Caki2 (cell line): ENCODE measurements at places on chromosomes 12 and 14. TPM values are rescaled to one million over a fixed set of nuclear protein-coding genes. Genes with fewer than 3 reads are reported as not detected.

GRCh38 chr14:37830271-37830670 is 234.8 kb downstream of the TTC6 start:
- no peak for DNase-seq

DNA sequence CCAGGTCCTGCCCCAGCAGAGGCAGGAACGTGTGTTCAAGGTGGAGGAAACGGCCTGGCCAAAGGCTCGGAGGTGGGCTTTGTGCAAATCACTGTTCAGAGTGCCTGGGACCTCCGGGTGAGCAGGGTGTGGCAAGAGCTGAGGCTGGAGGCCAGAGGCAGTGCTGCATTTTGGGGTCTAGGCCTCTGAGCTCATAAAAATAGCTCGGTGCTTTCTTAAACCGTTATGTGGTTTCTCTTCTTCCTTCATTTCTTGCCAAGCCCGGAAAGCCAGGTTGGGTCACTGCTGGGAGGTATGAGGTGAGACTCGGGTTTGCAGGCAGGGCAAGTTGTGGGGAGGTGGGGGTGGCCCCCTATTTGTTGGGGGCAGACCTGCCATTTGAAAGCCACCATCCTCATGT is 178.8 kb upstream of the MYL2 start:
- DNase-seq = no peak

GRCh38 chr14:52154992-52155650 is 86.3 kb upstream of the NID2 start:
- DNase-seq = no peak

DNA sequence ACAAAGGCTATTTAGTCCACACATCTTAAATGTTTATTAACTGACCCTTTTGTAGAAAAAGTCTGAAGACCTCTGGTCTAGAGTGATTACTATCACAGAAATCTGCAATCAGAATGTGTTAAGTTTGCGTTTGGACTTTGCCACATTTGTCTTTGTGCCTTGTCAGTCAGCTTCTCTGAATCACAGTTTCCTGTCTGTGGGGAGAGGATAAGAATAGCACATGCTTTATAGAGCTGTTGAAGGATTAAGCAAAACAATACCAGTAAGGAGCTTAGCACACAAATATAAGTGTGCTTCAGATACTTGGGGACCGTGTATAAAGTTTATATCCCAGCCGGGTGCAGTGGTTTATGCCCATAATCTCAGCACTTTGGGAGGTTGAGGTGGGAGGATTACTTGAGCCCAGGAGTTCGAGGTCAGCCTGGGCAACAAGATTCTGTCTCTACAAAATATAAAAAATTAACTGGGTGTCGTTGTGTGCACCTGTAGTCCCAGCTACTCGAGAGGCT is 63.0 kb upstream of the BTG1 start:
- DNase-seq = peak; percentile 58

GRCh38 chr14:50015716-50016115 is 100.7 kb downstream of the VCPKMT start:
- DNase-seq = no peak

- DNase-seq = no peak
These were observed 10.0 kb upstream of the GPR68 start for GRCh38 chr14:91254461-91254860.

Gene MYG1
- 88.8 and 89.8 TPM in 2 replicates for total RNA-seq

- DNase-seq = no peak
These were observed 9.7 kb upstream of the HCAR1 start for GRCh38 chr12:122740351-122740750.

- DNase-seq = no peak
These were observed 79.2 kb downstream of the RASSF8 start for GRCh38 chr12:26037615-26038220.

Gene CLMN
- 4.3 and 6.0 TPM in 2 replicates for total RNA-seq

DNA sequence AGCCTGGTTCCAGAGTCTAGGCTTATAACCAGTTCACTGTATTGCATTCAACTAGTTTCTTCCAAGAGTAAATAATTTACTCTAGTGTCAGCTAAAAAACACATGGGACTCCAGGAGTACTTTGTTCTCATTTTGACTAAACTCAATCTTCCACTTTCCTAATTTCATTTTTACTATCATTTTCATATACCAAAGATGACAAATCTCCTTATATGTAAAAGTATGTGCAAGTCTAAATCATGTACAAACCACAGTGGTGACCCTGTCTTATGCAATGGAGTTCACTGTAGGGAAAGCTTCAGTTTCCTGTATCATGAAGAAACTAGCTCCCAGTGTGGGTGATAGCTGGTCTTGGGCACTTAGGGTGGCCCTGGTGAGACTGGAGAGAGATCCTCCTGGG is 151.6 kb downstream of the HELB start:
- DNase-seq = no peak

DNA sequence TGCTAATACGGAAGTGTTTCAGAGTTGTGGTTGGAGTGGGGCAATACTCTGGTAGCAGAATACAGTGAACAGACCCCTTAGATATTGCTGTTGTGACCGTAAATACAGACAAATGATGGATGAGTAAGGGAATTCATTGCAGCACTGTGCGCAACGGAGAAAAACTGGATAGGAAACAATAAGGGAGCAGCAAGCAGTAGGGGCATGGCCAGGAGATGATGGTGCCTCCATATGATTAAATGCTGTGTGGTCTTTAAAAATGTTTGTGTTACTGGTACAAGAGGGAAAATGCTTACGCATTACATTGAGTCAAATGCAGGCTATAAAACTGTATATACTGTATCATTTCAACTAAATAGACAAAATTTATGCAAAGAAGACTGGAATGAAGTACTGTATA is 61.6 kb downstream of the EML1 start:
- no peak for DNase-seq

Gene SPIC
- not detected in 2 replicates for total RNA-seq

Gene ULK1
- total RNA-seq = 3.7 and 7.4 TPM in 2 replicates

DNA sequence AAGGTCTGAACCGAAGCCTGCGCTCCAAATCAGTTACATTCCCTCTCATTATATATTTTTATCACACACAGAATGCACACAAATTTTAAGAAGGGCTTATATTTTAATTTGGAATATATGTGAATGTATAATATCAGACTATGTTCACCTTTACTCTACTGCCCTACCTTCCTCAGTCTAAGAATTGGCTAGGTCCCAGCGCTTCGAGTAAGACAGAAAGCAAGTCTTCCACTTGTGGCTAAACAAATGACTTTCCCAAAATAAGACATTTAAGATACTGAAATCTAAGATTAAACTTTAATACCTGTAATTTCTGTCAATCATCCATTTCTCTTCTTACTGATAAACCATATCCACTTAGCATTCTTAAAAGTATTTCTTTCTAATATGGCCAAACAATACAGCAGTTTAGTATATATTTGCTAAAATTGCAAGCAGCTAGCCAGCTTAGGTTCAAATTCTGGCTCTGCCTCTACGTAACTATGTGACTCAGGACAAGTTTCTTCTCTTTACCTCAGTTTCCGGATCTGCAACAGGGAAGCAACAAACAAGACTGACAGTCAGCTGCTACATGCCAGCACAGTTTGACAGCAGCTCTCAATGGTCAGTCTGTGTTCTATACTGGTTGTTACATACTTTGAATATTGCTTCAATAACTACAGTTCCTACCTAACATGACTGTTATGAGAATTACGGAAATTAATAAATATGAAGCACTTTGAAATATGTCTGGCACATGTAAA is 2.0 kb downstream of the INTS13 start:
- no peak for DNase-seq

DNA sequence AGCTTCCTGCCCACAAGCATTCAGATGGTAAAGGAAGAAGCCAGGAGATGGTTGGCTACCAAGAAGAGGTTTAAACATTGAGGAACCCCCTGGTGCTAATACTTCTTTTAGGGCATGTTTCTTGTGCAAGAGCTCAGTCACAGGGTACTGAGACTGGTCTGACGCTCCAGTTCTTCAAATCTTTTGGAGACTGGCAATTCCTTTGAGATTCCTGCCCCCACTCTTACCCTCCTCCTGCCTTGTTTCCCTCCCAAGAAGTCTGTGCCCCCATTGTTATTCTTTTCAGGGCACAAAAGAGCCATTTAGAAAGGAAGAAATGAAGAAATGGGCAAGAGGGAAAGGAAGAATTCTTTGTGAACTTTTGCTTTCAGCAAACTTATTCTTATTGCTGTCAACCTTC is 11.8 kb downstream of the A2ML1 start:
- no peak for DNase-seq

Gene TMEM19
- 38.4 and 78.5 TPM in 2 replicates for total RNA-seq

Gene PRPH
- total RNA-seq = 7.8 TPM in 1 of 2 replicates, not detected in the other

DNA sequence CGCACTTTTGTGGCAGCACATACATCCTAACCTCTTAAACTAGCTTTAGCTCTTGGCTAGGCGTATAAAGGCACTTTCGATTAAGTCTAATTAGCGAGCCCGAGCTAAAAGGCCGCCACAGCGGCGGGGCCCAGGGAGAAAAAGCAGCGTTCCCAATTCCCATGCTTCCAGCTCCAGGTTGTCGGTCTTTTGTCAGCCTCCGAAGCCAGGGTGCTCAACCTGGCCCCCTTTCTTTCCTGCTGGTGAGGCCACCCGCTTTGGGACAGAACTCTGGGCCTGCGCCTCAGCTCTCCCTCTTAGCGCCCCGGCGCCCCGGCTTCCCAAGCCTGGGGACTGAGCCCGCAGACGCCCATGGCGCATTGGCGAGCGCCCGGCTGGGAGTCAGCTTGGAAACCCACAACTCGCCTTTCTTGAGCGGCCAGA is 33.3 kb upstream of the TBX5 start:
- no peak for DNase-seq

Gene LRRK2
- 2.5 TPM in 2 replicates for total RNA-seq

Gene CABP1
- total RNA-seq = not detected in 2 replicates

GRCh38 chr12:48169011-48169410 is 11.7 kb upstream of the ASB8 start:
- no peak for DNase-seq

Gene SERPINA3
- total RNA-seq = 0.64 TPM in 1 of 2 replicates, not detected in the other

GRCh38 chr14:102215576-102216250 is 76.0 kb downstream of the WDR20 start:
- DNase-seq = no peak

DNA sequence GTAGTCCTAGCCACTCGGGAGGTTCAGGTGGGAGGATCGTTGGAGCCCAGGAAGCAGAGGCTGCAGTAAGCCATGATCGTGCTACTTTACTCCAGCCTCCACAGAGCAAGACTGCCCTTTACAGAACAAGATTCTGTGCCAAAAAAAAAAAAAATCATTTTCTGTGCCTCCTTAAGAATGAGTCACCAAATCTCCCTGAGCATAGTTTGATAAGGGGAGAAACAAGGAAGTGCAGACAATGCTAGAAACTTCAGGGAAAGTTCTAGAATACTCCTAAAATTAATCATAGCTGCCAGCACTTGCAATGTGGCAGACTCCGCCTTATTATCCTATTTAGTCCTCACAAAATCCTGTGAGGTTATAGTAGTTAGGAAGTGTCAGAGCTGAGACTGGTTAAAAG is 74.5 kb downstream of the KCNK10 start:
- DNase-seq = peak; percentile 5

DNA sequence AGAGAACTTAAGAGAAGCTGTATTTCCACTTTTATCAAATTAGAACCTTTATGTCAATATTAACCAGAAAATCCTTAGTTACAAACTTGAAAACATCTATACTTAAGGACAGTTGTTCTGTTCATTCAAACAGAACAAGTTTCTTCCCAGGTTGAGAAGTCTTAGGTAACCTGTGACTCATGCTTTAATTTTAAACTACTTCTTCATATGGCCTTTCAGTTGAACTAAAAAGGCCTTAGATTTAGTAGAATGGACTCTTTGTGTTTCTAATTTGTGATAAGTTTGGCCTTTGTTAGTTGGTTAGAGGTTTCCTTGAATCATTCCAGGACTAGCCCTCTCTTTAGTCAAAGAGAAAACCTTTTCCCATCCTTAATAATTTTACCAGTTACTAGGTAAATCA is 274.2 kb downstream of the FUT8 start:
- peak; percentile 12 for DNase-seq

GRCh38 chr12:78933014-78933413 is 68.4 kb downstream of the SYT1 start:
- DNase-seq = no peak

- DNase-seq = no peak
These were observed 190.7 kb upstream of the LMNTD1 start for GRCh38 chr12:25743679-25744215.

GRCh38 chr12:131449027-131449426 is 261.9 kb upstream of the SFSWAP start:
- no peak for DNase-seq

Gene C12orf54
- total RNA-seq = not detected in 2 replicates

- DNase-seq = no peak
These were observed 4.8 kb downstream of the TMEM229B start for GRCh38 chr14:67483579-67484285.

DNA sequence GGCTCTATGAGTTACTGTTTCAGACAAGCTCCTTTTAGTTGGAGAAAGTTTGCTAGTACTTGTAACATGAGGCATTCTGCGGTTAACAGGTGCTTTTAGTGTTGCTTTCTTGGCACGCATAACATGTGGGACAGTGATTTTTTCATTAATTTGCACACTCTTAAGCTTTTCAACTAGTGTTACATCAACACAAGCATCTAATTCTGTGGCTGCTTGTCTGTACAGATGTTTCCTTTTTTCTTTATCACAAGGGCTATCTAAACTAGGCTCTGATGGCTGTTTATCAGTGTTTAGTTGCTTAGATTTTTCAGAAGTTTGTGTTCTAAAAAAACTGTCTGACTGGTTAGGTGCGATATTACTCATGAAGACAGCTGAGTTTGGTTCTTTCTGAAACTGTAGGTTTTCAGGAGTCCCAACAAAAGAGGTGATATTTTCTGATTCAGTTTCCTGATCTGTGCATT is 120.1 kb downstream of the RALGAPA1 start:
- no peak for DNase-seq

Gene GPATCH2L
- total RNA-seq = 14.0 and 16.0 TPM in 2 replicates

DNA sequence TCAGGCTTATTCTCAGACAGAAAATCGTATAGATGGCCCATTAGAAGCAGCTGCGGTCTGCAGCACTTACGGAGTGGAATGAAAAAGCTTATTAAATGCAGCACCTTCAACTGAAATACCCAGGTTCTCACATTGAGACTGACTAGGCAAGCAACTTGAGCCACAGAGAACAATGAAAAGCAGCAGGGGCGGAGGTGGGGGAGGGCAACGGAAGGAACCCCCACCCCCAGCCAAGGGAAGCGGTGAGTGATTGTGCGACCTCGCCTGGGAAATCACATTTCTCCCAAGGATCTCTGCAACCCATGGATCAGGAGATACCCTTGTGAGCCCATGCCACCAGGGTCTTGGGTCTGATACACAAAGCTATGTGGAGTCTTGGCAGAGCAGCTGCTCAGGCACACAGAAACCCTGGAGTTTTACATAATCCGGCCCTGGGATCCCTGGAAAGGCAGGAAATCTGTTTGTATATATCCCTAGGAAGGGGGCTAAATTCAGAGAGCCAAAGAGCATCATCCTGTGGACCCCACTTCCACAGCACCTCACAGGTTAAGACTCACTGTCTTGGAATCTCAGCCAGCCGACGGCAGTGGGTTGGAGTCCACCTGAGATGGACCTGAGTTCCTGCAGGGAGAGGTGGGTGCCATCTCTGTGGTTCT is 38.1 kb downstream of the PZP start:
- no peak for DNase-seq

- DNase-seq = no peak
These were observed 35.0 kb upstream of the CFAP54 start for GRCh38 chr12:96454396-96454795.
